ENCODE measurements at places on chromosomes 2 and 18.

GRCh38 chr2:45180779-45181178, 171.5 kb upstream of the SIX2 start:
- DNase-seq: no peak

GRCh38 chr2:83901317-83901716, 557.8 kb downstream of the SUCLG1 start:
- DNase-seq: no peak

GRCh38 chr2:176507786-176508185, 238.5 kb downstream of the MTX2 start:
- no peak for DNase-seq

DNA sequence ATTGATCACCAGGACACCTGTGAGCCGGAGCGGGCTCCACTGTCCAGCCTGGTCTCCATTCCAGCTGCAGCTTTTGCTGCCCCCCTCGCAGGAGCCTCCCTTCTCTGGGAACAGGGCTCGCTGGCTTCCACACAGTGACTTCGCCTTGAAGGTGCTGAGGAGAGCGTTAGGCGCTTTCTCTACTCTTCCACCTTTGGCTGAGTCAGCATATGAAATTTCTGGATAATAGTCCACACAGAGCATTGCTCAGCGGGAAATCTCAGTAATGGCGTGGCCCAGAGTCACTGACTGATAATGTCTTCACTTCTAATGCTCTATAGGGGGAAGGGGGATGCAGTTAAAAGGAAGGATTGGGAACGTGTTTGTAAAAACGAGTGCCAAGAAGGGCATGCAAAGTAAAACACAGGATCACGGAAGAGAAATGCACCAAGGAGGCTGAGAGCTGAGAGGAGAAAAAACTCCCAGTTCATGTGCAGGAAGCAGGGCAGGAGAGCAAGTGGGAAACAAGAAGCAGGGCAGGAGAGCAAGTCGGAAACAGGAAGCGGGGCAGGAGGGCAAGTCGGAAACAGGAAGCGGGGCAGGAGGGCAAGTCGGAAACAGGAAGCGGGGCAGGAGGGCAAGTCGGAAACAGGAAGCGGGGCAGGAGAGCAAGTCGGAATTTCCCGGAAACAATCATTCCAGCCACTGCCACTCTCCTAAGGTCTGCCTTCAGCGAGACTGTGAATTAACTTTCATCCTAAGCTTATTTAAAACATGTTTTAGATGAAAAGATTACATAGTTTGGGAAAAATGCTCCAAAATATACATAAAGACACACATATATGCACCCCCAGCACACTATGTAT, 77.7 kb downstream of the MYT1L start:
- DNase-seq: no peak

DNA sequence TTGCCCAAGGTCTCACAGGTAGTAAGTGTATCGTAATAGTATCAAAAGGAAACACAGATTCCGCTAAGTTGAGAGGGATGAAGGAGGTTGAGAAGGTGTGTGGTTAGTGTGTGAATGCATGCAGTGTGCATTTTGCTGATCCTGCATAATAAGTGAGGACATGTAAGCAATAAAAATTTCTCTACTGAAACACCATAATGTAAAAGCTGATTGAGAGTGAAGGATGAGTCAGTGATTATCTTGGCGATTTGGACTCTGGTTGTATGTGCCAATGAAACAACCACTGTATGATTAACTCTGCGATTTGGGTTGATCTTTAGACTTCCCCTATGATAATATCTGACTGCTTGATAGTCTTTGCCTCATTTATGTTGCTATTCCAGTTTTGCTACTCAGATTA, 16.7 kb upstream of the ADGRF3 start:
- DNase-seq: no peak

DNA sequence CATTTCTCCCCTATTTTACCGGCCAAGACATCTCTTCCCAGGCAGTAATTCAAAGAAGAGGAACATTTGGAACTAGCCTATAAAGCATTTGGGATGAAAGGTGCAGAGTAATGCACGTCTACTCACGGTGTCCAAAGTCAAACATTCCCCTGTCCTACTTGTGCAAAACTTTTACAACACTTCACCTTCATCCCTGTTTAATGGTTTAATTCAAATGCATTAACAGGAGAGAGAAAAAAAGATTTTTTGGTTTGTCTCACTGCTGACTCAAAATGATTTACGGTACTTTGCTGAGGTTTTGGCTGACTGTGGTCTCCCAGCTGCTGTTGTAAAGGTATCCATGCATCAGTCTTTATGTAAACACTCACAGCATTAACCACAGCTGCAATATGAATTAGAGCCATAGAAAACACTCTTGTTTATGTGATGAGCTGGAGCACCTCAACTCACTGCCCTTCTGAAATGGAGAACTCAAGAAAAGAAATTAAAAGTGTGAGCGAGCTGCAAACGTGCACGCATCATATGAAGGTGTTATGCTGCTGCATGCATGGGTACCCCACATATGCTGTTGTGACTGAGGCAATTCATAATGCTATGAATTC, 220.5 kb downstream of the PIEZO2 start:
- peak; percentile 13 for DNase-seq

GRCh38 chr2:236209996-236210395, 41.8 kb upstream of the GBX2 start:
- no peak for DNase-seq

DNA sequence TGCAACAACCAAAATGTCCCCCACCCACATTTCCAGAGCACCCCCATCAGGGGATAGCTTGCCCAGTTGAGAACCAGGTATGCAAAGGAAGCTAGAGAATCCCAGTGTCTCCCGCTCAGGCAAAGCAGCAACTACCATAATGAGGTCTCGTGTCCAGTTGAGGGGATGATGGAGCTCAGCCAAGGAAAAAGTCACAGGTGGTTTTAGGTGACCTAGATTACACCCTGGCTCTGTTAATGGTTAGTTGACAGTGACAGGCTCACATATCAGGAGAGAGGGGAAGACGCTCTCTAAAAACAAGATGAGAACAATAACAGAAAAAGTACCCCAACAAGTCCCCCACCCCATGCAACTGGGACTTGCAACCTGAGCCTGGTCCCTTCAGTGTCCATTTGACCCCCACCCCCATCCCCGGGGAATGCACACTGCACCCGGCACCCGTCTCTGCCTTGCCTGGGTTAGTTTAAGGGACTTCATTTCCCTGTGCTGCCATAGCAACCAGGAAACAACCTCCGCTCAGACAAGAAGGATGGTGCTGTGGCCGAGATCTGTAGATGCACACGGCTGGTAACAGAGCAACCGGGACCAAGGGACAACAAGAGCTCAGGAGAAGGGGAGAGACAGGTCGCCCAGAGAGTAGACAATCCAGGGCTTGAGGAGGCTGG, at the start of gene KIAA2012:
KIAA2012 (plus strand) TSS at position 519 of the 665 bp plus-strand sequence. CDS start 373 bp downstream, outside the sequence.
- DNase-seq: peak; percentile 24

- DNase-seq: no peak
Observed at GRCh38 chr18:12011957-12012549, 30.7 kb downstream of the IMPA2 start.

DNA sequence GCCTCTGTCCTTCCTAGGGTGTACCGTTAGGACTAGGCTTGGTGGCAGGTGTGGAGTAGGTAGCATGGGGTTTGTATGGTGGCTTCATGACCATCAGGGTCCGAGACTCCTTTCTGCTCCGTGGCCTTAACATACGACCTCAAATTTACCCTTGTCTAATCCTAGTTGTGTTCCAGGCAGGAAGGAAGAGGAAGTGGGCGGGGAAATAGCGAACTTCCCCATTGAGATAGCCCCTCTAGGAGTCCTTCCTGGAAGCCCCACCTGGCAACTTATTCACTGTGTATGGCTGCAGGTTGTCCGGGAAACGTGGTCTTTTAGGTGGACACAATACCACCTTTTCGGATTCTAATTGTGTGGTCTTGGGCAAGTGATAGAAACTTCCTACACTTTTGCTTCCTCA, 9.3 kb downstream of the CD8A start:
- DNase-seq: no peak

DNA sequence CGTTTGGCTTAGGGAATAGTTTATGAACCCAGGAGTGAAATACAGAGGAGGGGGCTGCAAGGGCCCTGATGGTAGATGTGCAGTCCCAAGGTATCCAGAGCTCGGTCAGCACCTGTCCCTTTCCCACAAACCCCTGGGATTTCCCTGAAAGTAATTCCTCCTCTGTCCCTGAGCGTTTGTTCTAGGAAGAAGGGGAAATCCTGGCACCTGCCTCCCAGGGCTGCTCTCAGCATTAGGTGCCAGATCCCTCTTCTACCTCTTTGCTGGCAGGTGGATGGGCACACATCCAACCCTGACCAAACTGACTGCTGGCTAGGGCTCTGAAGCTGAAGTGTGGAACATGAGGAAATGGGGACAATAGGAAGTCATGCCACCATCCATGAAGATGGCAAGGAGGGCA, 824.0 kb downstream of the SLC4A3 start:
- DNase-seq: no peak

- no peak for DNase-seq
Observed at GRCh38 chr2:127034883-127035611, 71.9 kb downstream of the BIN1 start.

DNA sequence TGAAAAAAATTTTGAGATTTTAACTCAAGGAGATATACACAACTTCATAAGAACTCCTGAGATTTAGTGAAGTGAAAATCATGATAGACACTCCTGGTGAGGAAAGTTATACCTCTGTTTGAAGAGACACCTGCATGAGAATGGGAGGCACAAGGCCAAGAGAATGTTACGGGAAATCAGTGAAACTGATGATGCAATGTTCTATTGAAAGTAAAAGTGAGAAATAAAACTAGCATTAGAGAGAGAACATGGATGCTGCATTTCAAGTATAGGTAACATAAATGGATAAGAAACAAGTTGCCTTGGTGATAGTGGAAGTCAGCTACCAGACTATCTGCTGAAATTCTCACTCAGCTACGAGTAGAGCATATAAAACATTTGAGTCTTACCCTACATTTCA, 562.1 kb upstream of the FANCL start:
- DNase-seq: no peak

DNA sequence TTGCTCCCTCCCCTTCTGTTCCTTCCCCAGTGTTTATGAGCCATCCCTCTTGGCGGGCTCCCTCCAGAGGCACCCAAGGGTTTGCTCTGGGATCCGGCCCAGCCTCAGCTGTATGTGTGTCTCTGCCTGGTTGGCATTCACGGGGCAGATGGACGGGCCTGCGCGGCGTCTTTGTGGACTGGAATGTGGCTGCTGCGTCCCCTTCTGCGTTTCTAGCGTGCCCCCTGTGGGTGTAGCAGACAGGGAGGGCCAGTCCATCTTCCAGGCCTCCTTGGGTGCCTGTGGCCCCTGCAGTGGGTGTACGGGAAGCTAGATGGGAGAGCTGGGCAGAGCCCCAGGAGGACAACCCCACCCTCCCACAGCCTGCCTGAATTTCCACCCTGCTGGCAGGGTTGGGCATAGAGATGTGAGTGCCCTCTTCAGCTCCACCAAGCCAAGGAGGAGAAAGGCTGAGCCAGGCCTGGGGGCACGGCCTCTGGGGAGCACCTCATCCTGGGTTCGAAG, 15.7 kb downstream of the GPC1 start:
- DNase-seq: no peak

Data from umbilical cord (tissue), 2 donors.